ENCODE measurements at places on chromosomes 1 and 21.
A peak's percentile ranks its signal among the peaks of the same experiment; 100 is the strongest.

GRCh38 chr1:176211396-176212165, 4.5 kb upstream of the COP1 start:
- DNase-seq, result no peak

- no peak for DNase-seq
Observed at GRCh38 chr1:193019442-193020026, 39.6 kb downstream of the UCHL5 start.

- no peak for DNase-seq
Observed at GRCh38 chr1:162088281-162088969, 18.9 kb downstream of the NOS1AP start.

DNA sequence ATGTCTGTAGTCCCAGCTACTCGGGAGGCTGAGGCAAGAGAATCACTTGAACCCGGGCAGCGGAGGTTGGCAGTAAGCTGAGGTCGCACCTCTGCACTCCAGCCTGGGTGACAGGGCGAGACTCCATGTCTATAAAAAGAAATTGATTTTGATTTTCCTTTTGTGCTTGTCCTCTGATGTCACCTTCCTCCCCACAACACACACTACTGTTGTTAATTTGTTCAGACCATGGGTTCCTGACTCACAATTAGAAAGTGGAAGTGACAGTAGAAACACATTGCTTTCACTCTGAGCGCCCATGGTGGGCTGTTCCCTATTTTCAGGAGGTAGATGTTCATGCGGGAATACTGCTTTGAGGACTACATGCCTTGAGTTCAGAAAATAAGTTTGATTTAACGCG, 165.5 kb upstream of the KCNJ6 start:
- no peak for DNase-seq

GRCh38 chr1:39894884-39895495, 6.7 kb downstream of the MYCL start:
- no peak for DNase-seq

- DNase-seq, result no peak
Observed at GRCh38 chr1:225418598-225418997, 9.2 kb downstream of the LBR start.

GRCh38 chr1:161702250-161702649, 4.8 kb upstream of the FCRLA start:
- DNase-seq, result no peak

DNA sequence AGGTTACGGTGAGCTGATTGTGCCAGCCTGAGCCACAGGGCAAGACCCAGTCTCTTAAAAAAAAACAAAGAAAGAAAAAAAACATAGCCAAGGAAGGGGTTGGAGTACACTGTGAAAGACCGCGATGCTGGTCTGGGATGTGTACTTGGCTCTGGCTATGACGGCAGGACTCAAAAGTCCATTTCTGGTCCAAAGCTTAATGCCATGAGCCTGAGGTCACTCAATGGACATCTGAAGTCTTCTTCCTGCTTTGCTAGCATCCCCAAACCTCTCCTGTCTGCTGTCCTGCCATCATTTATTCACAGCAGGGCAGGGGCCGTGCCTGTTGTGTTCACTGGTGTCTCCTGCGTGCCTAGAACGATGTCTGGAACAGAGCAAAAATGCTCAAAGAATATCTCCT, 1.5 kb upstream of the ARHGEF10L start:
- DNase-seq, result no peak

- DNase-seq, result peak; percentile 14
Observed at GRCh38 chr1:39795651-39796050, 7.0 kb upstream of the BMP8B start.

DNA sequence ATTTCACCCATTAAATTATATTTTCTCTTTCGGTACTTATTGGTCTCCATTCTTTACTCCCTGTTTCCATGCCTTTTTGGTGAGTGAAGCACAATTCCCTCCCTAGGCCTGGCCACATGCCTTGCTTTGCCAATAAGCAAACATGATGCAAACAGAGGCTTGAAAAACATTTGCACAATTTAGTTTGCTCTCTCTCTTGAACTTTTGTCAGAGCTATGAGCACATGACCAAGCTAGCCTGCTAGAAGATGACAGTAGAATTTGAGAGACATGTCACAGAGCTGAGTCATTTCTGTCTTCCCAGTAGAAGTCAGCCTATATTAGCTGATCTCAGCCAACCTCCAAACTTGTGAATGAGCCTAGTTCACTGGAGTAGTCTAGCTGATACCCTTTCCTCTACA, 24.6 kb downstream of the ANGPTL3 start:
- no peak for DNase-seq

DNA sequence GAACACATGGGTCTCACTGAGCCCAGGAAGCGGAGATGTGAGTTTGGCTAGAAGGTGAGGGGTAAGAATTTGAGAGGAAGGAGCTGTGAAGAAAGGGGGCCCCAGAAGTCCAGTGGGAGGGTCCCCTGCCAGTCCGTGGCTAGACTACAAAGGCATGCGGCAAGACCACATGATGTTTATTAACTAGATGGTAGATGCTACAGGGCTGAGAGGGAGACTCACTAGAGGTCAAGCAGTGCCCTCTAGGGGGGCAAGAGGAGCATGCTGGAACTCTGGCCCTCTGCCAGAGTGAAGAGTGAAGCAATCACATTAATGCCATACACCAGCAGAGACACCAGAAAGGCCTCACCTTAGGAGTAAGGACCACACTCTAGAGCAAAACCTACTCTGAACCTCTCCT, 12.2 kb downstream of the KIAA0319L start:
- no peak for DNase-seq

DNA sequence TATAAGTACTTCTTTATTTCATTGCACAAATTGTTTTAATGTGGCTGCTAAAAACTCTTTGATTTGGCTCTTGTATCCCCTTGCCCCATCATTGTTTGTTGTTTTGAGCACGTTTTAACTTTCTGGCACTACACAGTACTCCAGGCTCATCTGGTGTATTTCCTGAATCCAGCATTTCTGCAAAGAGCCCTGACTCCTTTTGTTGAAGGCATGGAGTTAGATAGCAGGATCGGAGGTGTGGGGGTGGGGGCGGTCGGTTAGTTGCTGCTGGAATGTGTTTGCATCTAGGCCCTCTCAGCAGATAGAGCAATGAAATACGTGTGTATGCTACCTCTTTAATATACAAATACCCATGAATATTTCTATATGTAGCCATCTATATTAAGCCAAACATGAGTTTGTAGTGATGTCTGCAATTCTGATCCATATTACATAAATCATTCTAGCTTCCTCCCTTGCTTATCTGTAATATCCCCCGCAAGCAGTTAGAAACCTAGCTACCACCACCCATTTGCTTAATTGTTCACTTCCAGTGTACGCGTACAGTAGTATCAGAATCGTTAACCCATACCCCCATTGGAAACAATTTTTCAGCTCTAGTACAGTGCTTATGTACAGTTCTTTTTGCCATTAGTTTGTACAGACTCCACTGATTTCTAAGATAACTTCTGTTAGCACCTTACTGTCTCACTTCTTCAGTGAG, 106.0 kb downstream of the NOS1AP start:
- no peak for DNase-seq

DNA sequence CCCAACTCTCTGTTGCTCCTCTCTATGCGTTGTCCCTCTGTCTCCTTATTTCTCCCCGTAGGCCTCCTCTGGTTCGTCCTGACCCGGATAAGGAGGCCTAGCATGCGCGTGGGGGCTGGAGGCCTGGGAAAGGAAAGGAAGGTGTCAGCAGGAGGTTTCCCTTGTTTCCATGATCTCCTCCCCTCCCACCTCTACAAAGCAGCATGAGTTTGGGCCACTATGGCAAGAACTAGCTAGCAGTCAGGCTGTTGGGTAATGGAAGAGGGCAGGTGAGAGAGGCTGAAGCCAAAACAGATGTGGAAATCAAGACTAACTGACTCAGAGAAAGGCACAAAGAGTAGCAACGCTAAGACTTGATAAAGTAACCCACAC, 687 bp upstream of the SEMA6C start:
- no peak for DNase-seq

- DNase-seq, result peak; percentile 76
Observed at GRCh38 chr1:155277902-155278688, 832 bp downstream of the HCN3 start.

DNA sequence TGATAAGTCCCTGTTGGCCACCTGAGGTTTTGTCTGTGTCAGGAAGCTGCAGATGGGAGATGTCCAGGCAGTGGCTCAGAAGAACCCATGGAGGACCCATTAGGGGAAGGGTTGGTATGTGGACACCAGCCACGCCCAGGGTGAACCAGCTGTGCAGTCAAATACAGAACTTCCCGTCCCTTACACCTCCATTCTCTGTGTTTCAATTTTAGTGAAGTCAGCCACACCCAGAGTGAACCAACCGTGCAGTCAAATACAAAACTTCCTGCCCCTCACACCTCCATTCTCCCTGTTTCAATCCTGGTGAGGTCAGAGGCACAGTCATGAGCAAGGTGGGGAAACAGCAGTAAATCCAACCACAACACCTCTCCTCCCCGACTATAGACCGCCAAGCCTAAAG, 27.4 kb downstream of the BACE2 start:
- no peak for DNase-seq

DNA sequence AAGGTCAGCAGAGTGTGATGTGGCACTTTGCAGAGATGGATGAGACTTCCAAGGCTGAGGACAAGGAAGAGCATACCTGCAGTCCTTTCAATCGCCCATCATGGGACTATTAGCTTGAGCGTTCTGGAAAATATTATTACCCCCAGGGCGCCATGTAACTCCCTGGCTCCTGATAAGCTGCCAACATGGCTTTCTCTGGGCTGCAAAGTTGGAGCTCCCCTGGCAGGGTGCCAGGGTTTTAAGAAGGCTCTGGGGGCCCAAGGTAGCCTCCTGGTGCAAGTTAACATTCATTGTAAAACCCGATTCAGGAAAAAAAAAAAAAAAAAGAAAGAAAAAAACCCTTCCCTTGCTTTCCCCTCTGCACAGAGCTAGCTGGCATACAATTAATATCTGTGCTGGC, 196.7 kb downstream of the PBX1 start:
- DNase-seq, result no peak

GRCh38 chr21:15895142-15896106, 165.6 kb downstream of the USP25 start:
- DNase-seq, result no peak

DNA sequence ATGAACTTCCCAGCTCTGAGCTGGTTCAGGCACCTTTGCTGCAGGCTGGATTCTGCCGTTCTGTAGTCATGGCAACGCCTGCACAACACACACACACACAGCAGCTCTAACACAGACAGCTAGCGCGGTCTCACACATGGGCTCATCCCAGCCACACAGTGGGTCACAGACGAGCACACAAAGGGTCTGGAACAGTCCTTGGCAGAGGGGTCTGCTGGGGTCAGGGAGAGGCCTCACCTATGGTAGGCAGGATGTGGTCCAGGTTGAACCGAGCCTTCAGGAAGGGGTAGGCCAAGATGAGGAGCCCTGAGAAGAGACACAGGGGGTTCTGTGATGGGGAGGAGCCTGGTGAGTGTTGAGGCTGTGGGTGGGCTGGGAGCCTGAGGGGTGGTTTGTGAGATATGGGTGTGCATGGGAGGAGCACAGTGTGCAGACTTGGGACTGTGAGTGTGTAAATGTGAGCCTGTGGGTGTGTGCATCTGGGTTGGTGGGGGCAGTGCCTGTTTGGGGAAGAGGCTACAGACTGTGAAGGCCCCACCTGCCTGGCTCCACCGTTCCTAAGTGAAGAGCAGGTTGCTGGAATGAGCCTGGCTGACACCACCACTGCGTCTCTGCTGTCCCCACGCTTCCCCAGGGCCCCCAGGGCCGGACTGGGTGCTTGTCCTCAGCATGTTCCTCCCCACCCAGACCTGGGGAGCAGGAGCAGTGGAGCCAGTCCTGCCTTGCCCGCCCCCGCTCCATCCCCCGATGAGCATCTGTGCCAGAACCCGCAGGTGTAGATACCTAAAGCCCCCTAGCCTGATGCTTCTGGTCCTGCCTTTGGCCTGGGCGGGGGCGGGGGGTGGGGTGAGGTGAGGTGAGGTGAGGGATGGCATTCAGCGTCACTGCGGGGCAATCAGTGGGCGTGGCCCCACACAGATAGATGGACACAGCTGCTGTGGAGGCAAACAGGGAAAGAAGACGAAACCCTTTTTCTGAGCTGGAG, 1.5 kb downstream of the KNCN start:
- DNase-seq, result no peak

GRCh38 chr21:33801424-33802405, 113.9 kb downstream of the ATP5PO start:
- DNase-seq, result no peak

DNA sequence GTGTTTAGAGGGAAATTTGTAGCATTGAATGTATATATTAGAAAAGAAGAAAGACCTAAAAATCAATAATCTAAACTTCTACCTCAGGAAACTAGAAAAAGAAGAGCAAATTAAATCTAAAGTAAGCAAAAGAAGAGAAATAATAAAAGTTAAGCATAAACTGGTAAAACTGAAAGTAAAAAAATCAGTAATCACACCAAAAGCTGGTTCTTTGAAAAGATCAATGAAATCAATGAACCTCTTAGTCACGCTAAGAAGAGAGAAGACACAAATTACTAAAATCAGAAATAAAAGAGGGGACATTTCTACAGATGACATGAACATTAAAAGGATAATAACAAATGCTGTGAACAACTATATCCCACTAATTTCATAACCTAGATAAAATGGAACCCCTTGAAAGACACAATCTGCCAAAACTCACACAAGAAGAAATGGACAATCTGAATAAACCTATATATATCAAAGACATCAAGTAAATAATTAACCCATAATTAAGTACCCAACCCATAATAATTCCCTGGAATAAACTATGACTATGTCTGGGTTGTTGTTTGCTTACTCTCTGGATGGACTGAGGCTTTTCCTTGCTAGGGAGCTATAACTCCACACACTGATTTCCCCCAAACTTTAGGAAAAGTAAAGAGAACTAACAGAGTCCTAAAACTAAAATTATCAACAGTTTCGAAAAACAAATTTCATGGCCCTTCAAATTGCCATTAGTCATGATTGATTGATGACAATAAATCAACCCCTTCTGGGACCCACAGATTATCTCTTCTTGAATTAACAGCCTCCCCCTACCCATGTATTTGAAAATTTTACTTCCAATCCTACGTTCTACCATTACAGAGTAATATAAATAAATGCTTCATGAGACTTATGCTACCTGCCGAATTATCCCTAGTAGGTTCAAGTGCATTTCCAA, 2.8 kb upstream of the CDC73 start:
- no peak for DNase-seq

DNA sequence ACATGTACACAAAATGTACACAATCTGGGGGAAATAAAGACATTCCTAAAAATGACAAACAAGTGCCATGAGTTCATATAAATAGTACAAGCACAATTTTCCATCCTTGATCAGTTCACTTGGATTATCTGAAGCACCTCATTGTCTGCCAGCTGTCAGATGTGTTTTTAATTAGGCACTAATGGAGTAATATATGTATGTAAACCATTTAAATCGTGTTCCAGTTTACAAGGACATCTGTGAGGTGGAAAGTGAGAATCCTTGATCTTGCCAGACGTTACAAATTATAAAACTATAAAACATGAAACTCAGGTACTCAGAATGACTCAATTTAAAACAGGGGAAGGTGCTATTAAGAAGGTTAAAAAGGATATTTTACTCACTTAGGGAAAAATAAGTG, 1312.2 kb downstream of the PLA2G4A start:
- no peak for DNase-seq

DNA sequence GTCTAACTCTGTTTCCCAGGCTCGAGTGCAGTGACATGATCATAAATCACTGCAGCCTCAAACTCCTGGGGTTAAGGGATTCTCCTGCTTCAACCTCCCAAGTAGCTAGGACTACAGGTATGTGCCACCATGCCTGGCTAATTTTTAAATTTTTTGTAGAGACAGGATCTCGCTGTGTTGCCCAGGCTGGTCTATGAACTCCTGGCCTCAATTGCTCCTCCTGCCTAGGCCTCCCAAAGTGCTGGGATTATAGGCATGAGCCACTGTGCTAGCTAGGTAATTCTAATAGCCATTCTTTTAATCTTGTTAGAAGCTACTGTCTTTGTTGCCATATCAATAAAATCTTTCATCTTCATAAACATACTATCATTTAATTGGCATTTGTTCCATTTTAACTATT, 13.8 kb upstream of the MAST2 start:
- DNase-seq, result no peak

Measured in sigmoid colon (tissue), 7 donors.